Activated CD4-positive, alpha-beta T cell treated with anti-CD3 and anti-CD28 coated beads for 36 hours (primary cell): ENCODE measurements at places on chromosomes 1 and 21. TPM values are rescaled to one million over a fixed set of nuclear protein-coding genes. Genes with fewer than 3 reads are reported as not detected.

Gene PTCH2
- total RNA-seq: 0.37 TPM

Gene THEM4
- total RNA-seq: 23.9 TPM

Gene FCGR2B
- total RNA-seq: not detected

Gene ADCY10
- total RNA-seq: 0.11 TPM

Gene CROCC
- 18.4 TPM for total RNA-seq

Gene LYPLAL1
- 25.3 TPM for total RNA-seq

Gene KCNJ9
- 0.05 TPM for total RNA-seq

Gene FGR
- not detected for total RNA-seq

Gene OLIG1
- not detected for total RNA-seq
